ENCODE measurements at places on chromosomes 5 and 9. TPM values are rescaled to one million over a fixed set of nuclear protein-coding genes. Genes with fewer than 3 reads are reported as not detected.

- H3K4me1 ChIP-seq: peaks cover 4% of the 10 kb centered on the region
- no peak overlapping the region for H3K4me3 ChIP-seq
- no peaks in the 10 kb centered on the region for H3K36me3 ChIP-seq
- H3K27me3 ChIP-seq: no peaks in the 10 kb centered on the region
- peak; percentile 83 for DNase-seq
These were observed 169.8 kb upstream of the RAI14 start for GRCh38 chr5:34486160-34486848.

GRCh38 chr9:81847181-81847915 is 80.9 kb upstream of the SPATA31D4 start:
- no peak overlapping the region for H3K27ac ChIP-seq
- no peak for DNase-seq
- no peak overlapping the region for H3K4me3 ChIP-seq
- H3K36me3 ChIP-seq: no peaks in the 10 kb centered on the region

GRCh38 chr5:64838376-64838775 is 69.6 kb downstream of the CWC27 start:
- peaks cover 8% of the 10 kb centered on the region for H3K4me1 ChIP-seq
- no peak overlapping the region for H3K4me3 ChIP-seq
- no peak for DNase-seq
- no peaks in the 10 kb centered on the region for H3K36me3 ChIP-seq

DNA sequence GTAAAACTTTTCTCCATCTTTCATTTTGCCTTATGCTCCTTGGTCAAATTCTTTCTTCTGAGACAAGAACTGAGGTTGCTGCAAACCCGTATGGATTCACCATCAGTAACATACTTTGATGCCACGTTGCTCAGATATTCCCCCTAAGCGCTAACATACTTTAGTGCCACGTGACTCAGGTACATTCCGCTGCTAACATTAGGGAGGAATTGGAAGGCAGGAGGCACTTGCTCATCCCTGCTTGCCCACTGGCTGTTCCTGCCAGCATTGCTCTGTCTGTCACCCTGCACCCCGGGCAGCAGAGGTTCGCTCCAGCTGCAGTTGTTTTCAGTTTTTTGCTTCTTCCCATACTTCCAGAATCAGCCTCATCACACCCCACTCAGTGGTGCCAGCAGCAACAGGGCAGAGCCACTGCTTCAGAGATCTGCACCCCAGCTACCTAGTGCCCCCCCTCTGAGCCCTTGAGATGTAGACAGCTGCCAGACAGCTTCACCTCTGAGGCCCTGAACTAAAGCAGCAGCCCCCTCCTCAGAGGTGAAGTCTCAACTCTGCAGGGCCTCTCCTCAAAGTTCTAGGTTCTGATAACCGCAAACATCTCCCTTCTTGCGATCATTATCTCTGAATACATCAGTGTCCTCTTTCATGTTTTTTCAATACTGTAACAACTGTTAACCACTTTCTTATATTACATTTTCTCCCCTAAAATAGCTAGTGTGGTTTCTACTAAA is 228.0 kb upstream of the KIF2A start:
- H3K36me3 ChIP-seq: no peaks in the 10 kb centered on the region
- no peak for DNase-seq
- no peaks in the 10 kb centered on the region for H3K27me3 ChIP-seq
- no peak overlapping the region for H3K4me3 ChIP-seq
- H3K4me1 ChIP-seq: no peaks in the 10 kb centered on the region

DNA sequence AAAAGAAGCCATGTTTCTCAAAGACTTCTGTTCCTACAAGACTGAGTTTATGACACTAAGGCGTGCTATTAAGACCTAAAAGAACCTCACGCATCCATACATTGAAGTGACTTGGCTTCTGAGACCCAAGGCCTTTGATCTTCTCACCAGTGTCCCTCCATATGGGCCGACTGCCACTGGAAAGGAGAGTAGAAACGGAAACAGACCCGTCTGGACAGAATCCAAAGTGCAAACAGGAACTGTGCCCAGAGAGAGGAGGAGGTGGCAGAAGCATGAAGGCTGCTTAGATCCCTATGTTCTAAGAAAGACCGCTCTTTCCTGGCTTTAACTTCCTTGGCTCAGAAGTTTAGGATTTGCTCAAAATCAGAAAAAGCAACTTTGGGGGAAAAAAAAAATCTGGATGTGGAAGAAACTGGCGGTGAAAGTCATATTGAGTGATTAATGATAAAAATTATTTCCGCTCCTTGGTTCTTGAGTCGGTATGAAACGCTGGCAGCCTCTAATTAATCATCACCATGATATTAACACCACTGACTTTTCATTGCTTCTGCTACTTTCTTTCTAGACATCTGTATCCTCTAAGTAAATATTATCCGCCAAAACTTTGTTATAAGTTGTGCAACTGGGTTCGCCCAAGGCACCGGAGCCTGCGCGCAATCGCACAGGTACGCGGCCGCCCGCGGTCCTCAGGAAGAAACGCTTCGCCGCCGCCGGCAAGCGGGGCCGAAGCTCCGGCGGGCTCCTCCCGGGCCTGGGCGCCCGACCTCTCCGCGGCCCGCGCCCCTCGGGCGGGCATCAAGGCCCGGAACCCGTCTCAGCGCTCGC is 726 bp downstream of the DAP start:
- peak overlapping the region; percentile 97 for H3K4me3 ChIP-seq
- DNase-seq: peak; percentile 70
- H3K36me3 ChIP-seq: no peaks in the 10 kb centered on the region
- no peaks in the 10 kb centered on the region for H3K27me3 ChIP-seq
- peak overlapping the region; percentile 97 for H3K27ac ChIP-seq

GRCh38 chr9:4508907-4509589 is 18.8 kb downstream of the SLC1A1 start:
- no peak overlapping the region for H3K4me3 ChIP-seq
- no peaks in the 10 kb centered on the region for H3K36me3 ChIP-seq
- no peak for DNase-seq

DNA sequence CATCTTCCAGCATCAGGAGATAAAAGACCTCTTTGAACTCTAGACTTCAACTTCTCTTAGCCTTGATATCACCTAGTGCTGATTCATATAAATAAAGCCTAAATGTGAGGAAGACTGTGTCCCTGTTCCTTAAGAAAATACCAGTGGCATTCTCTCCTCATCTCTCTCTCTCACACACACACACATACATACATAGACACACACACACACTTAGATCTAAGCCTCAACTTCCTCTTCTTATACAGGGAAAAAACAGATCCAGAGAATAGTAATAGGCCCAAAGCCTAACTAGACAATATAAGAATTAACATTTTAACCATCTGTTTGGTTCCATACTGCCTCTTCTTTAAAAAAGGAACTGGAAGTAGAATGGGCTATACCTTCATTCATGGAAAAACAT is 195.3 kb upstream of the NR4A3 start:
- H3K4me1 ChIP-seq: no peaks in the 10 kb centered on the region
- H3K36me3 ChIP-seq: no peaks in the 10 kb centered on the region
- H3K4me3 ChIP-seq: no peak overlapping the region
- no peak for DNase-seq
- no peak overlapping the region for H3K27ac ChIP-seq

- H3K36me3 ChIP-seq: no peaks in the 10 kb centered on the region
- no peaks in the 10 kb centered on the region for H3K27me3 ChIP-seq
- H3K4me1 ChIP-seq: no peaks in the 10 kb centered on the region
- no peak overlapping the region for H3K27ac ChIP-seq
These were observed 72.6 kb downstream of the OXCT1 start for GRCh38 chr5:41797662-41798061.

DNA sequence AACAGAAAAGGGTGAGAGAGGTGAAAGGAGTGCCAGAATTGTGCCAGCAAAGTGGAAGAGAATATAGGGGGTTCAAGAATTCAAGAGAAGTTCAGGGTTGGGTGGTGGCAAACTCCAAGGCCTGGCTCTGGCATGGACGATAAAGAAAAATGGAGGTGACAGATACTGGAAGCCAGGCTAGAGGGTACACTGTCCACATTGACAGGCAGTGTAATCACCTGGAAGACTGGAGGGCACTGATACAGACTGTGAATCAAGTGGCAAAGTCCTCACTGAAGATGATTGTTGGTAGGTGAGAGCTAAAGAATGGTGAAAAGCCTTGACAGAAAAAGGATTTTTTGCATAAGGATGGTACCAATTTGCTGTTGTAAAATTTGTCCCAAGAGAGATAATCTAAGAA is 7.1 kb downstream of the SAR1B start:
- no peaks in the 10 kb centered on the region for H3K36me3 ChIP-seq
- peaks cover 24% of the 10 kb centered on the region for H3K4me1 ChIP-seq
- no peaks in the 10 kb centered on the region for H3K27me3 ChIP-seq
- H3K4me3 ChIP-seq: no peak overlapping the region

- H3K4me3 ChIP-seq: no peak overlapping the region
- no peak for DNase-seq
- H3K27ac ChIP-seq: no peak overlapping the region
- H3K36me3 ChIP-seq: no peaks in the 10 kb centered on the region
- H3K4me1 ChIP-seq: no peaks in the 10 kb centered on the region
These were observed 435.7 kb downstream of the SH3GL2 start for GRCh38 chr9:18014556-18014955.

DNA sequence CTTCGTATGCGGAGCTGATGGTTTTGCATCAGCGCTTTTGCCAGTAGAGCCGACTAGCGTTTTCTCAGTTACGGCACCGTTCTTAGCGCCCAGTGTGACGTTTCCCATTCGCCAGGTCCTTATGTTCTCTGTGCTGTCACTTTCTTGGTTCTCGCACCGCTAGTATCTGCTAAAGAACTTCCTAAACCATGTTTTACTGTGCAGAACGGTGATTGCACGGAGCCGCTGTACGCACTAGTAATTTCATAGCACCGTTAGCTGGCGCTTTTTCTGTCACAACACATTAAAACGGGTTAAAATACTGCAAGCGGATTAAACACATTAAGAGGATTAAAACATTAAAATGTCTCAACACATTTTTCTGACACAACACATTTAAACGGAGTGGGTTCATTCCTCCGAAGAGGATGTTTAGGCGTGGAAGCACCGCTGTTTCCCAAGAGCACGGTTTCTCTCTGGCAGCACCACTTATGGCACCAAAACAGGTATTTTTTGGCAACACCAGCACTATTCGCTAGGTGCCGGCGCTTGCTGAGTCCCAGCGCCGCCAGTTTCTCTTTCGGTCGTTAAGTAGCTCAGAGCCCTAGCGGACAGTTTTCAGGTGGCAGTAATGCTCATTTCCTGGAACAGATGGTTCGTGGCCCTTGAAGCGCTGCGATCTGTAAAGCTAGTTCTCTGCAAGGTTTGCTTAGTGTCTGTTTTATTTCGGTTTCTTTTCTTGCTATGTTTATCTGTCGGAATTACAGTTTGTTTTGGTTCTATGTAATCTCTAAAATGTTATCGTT is 20.3 kb downstream of the ANXA2R start:
- no peak overlapping the region for H3K4me3 ChIP-seq
- H3K4me1 ChIP-seq: no peaks in the 10 kb centered on the region
- H3K27ac ChIP-seq: peak overlapping the region; percentile 96
- no peaks in the 10 kb centered on the region for H3K27me3 ChIP-seq
- peak; percentile 76 for DNase-seq

DNA sequence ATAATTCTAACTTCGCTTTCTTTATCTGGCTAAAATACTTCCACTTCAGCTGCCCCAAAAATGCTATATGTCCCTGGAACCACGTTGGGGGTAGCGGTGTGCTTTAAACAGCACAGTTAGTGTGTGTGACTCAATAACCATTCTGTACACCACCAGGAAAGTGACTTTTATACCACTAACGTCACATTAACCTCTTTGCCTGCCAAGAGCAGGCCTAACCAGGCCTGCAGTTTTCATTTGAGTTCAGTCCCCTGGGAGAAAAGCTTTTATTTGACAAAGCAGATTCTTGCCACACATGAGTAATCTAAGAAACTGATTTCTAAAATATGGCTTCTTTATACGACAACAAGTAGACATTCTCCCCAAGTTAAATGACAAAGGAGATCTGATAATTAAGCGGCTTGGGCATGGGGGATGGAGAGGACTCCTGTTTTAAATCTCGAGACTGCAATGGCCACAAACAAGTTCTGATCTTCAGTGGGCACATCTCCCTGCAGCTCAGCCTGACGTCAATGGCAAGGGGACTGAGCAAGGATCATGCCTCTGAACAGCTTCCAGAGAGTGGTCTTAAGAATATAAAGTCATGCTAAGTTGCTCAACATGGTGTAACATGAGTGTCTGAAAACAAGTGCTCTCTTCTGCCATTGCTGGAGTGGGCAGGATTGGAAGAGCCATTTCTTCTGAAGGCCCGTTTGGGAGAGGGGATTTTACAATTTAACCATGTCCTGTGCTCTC is 91.8 kb downstream of the GLIS3 start:
- no peaks in the 10 kb centered on the region for H3K27me3 ChIP-seq
- DNase-seq: no peak
- no peaks in the 10 kb centered on the region for H3K36me3 ChIP-seq
- no peak overlapping the region for H3K4me3 ChIP-seq
- peak overlapping the region; percentile 14 for H3K27ac ChIP-seq

- H3K27ac ChIP-seq: no peak overlapping the region
- H3K4me1 ChIP-seq: no peaks in the 10 kb centered on the region
- no peaks in the 10 kb centered on the region for H3K27me3 ChIP-seq
- H3K4me3 ChIP-seq: no peak overlapping the region
- H3K36me3 ChIP-seq: no peaks in the 10 kb centered on the region
These were observed 192.0 kb downstream of the TLE4 start for GRCh38 chr9:79763671-79764285.

DNA sequence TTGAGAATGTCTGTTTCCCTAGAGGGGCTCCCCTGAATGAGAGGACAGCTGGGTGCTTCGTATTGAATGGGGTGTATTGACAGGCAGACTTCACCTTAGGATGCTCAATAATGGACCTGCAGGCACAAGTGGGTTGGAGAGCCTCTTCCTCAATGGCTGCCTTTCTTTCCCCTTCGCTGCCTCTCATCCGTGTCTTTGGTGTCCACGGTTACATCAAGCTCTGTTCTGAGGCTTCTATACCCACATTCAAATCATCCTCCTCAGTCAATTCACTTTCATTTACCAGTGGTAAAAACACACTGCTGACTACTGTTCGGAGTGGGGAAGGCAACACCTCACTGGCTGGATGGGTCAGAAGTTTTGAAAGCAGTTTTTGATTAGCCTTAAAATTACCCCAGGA is 20.6 kb downstream of the LIX1 start:
- H3K4me3 ChIP-seq: no peak overlapping the region
- no peak overlapping the region for H3K27ac ChIP-seq
- H3K4me1 ChIP-seq: no peaks in the 10 kb centered on the region
- no peaks in the 10 kb centered on the region for H3K36me3 ChIP-seq
- H3K27me3 ChIP-seq: no peaks in the 10 kb centered on the region
- DNase-seq: no peak

- no peak overlapping the region for H3K4me3 ChIP-seq
- no peak overlapping the region for H3K27ac ChIP-seq
- H3K27me3 ChIP-seq: no peaks in the 10 kb centered on the region
- no peaks in the 10 kb centered on the region for H3K36me3 ChIP-seq
- no peaks in the 10 kb centered on the region for H3K4me1 ChIP-seq
These were observed 739.5 kb upstream of the GRAMD2B start for GRCh38 chr5:125683669-125684068.

- no peaks in the 10 kb centered on the region for H3K36me3 ChIP-seq
- H3K27ac ChIP-seq: no peak overlapping the region
- no peaks in the 10 kb centered on the region for H3K27me3 ChIP-seq
- H3K4me3 ChIP-seq: no peak overlapping the region
- no peak for DNase-seq
- peaks cover 19% of the 10 kb centered on the region for H3K4me1 ChIP-seq
These were observed 23.3 kb downstream of the CCNH start for GRCh38 chr5:87389296-87390034.

GRCh38 chr9:130256644-130257043 is 8.9 kb upstream of the HMCN2 start:
- DNase-seq: no peak
- H3K4me1 ChIP-seq: no peaks in the 10 kb centered on the region
- no peak overlapping the region for H3K4me3 ChIP-seq
- H3K27me3 ChIP-seq: peaks cover 8% of the 10 kb centered on the region
- H3K36me3 ChIP-seq: no peaks in the 10 kb centered on the region

NDST1 gene
- total RNA-seq: 21.7 TPM

PLEKHG4B gene
- 0.19 TPM for total RNA-seq

ARHGEF39 gene
- 2.9 TPM for total RNA-seq

ZNF483 gene
- 22.4 TPM for total RNA-seq

MFAP3 gene
- 46.5 TPM for total RNA-seq

NPR3 gene
- 3.8 TPM for total RNA-seq

MAMDC2 gene
- total RNA-seq: 3.9 TPM
